ENCODE measurements at places on chromosomes 7 and 10.

DNA sequence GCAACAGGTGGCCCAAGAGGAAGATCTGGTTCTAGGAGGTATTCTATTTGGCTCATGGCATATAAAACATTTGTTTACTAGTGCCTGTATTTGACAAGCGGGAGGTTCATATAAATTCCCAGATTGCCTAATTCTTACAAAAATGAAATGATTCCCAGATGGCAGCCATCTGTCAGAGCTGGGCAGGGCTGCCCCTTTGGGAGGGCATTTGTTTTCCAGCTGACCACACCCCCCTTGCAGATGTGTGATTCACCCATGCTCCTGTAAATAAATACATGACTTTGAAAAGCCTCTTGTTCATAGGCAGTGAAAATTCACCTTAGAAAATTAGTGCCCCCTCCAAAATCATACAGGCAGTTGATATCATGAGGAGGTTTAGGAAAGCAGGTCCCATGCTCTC lies 8.6 kb downstream of the VWC2 start:
- DNase-seq: no peak

DNA sequence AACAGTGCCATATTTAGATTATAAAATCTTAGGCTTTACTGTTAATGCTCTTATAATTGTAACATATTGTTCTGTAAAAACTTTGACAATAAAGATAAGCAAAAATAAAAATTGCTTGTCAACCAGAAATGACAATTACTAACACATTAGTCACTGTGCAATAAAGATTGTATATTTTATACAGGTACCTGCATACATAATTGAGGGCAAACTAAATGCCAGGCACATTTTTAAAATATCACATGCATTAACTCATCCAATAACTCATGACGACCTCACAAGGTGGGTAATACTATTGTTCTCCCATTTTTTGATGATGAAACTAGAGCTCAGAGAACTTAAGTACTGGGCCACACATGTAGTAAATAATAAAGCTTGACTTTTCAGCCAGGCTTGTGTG lies 1020.2 kb upstream of the C7orf33 start:
- no peak for DNase-seq

- DNase-seq: no peak
Measured at GRCh38 chr10:62394556-62395018, 20.4 kb downstream of the ZNF365 start.

GRCh38 chr10:100841528-100841927 lies 71.2 kb upstream of the SLF2 start:
- DNase-seq: no peak

- DNase-seq: no peak
Measured at GRCh38 chr7:17601921-17602320, 303.5 kb downstream of the AHR start.

DNA sequence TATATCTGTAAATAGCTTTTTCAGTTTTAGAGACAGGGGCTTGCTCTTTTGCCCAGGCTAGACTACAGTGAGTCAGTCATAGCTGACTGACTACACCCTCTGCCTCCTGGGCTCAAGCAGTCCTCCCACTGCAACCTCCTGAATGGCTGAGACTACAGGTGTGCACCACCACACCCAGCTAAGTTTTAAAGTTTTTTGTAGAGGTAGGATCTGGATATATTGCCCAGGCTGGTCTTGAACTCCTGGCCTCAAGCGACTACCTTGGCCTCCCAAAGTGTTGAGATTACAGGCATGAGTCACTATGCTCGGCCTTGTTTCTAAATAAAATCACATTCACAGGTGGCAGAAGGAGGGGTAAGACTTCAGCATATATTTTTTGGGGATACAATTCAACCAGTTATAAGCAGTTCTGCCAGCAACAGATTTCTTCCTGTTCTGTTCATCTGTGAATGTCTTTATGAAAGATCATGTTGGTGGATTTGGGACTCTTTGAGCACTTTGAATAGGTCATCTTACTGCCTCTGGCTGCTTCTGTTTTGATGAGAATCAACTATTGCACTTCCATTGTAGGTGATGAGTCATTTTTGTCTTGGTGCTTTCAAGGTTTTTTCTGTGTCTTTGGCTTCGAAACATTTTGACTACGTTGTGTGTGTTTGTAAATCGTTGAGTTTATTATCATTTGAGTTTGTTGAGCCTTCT lies 15.7 kb downstream of the RBM33 start:
- no peak for DNase-seq

- DNase-seq: no peak
Measured at GRCh38 chr7:25103773-25104172, 21.3 kb downstream of the CYCS start.

DNA sequence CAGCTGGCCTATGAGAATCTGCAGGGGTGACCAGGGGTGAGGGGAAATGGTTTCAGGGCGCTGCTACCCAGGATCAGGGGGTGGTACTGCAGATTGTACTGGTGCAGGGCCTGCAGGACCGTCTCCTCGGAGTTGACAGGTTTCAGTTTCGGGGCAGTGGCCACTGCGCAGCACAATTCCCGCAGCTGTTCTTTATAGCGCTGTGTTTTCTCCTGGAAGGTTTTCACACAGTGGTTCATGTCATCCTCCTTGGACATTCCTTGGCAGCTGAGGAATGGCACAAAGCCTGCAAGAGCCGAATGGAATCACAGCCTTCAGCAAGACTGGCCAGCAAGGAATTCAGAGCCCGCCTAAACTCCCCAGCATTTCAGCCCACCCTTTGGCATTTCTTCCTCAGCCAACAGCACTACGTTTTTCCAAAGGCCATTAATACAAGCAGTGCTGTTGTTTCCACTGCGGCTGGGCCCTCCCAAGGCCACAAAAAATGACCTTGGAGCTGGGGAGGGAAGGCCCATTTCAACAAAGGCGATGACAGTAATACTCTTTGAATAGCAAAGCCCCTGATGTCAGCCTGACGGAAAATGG lies 44.9 kb downstream of the PNLIPRP2 start:
- DNase-seq: no peak

- DNase-seq: no peak
Measured at GRCh38 chr10:69896606-69897231, 95.0 kb downstream of the COL13A1 start.

- DNase-seq: peak; percentile 82
Measured at GRCh38 chr7:35519971-35520809, 174.7 kb downstream of the HERPUD2 start.

GRCh38 chr10:69439813-69440506 lies 11.3 kb upstream of the TSPAN15 start:
- DNase-seq: no peak

GRCh38 chr7:7851381-7851780 lies 117.2 kb upstream of the GLCCI1 start:
- DNase-seq: no peak

- DNase-seq: no peak
Measured at GRCh38 chr7:140638173-140638791, 2.3 kb downstream of the DENND2A start.

DNA sequence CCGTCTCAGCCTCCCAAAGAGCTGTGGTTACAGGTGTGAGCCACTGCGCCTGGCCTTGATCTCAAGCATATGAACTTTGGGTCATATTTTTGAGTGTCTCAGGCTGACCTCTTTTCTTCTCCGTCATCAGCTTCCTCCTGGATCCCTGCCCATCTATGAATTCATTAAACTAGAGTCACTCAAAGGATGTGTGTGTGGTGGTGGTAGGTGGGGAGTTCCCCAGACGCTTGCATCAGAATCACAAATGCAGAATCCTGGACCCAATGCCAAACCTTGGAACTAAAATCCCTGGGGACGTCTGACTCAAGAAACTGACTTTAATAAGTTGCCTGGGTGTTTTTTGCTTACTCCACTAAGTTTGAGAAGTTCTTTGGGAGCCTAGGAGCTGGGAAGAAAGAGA lies 6.7 kb upstream of the CREB5 start:
- DNase-seq: no peak

GRCh38 chr10:47299611-47300428 lies at the start of gene GDF10:
Gene GDF10 (plus strand): TSS chr10:47300197. CDS start chr10:47300652, 455 bp downstream.
- DNase-seq: peak; percentile 23

Measured in HEK293T (cell line).